ENCODE measurements at places on chromosomes 3 and 15.

DNA sequence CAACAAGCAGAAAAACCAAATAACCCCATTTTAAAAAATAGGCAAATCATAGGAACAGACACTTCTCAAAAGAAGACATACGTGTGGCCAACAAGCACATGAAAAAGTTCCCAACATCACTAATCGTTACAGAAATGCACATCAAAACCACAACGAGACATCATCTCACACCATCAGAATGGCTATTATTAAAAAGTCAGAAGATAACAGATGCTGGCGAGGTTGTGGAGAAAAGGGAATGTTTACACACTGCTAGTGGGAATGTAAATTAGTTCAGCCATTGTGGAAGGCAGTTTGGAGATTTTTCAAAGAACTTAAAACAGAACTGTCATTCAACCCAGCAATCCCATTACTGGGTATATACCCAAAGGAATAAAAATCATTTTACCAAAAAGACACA lies 60.7 kb downstream of the ABI3BP start:
- DNase-seq: no peak

GRCh38 chr15:53910236-53910849 lies 67.9 kb upstream of the UNC13C start:
- no peak for DNase-seq

DNA sequence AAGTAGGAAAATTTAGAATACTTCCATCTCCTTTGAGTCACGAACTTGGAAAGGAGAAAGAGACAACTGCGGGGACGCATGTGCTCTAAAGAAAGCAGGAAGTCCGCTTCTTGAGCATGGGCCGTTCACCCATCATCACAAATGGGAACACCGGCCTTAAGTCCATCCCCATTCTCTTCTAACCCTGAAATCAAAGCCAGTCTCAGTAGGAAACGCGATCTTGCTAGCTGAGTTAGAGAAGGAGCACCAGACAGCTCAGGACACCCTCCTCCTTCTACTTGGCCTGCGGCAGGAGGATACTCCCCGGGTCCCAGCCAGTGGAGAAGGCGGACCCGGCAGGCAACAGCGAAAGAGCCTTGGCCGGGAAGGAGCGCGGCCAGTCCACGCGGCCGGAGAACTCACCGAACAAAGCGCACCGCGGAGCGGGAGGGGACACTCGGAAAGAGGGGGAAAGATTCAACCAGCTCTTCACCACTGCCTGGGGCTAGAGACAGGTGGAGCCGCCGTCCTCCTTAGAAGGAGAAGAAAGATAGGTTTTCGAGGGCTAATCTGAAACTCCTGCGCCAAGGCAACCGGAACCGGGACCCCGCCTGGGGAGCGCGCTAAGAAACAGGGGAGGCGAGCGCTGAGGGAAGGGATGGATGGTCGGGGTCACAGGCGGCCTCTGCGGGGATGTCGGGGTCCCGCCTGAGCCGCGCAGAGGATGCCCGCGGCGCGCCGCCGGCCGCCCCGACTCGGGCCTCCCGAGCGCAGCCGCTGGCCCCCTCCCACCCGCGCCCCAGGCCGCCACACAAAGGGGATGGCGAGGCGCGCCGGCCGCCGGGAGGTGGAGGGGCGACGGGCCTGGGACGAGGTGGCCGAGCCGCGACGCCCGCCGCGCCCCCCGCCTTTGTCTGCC lies 818 bp downstream of the SLC4A7 start:
- DNase-seq: no peak

- DNase-seq: no peak
Observed at GRCh38 chr3:41277790-41278465, 78.6 kb downstream of the CTNNB1 start.

DNA sequence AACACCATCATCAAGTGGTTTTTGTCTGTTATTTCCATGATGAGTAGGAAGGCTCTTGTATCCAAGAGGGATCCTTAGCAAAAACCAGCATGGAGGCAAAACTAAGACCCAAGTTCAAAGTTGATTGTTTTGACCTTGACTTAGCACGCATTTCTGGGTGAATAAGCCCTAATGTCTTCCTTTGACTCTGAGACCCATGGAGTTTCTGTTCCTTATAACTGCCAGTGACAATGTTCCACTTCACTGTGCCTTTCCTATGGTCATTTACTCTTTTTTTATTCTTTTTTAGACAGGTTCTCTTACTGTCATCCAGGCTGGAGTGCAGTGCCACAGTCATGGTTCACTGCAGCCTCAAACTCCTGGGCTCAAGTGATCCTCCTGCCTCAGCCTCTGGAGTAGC lies 118.2 kb upstream of the MRPL3 start:
- no peak for DNase-seq

DNA sequence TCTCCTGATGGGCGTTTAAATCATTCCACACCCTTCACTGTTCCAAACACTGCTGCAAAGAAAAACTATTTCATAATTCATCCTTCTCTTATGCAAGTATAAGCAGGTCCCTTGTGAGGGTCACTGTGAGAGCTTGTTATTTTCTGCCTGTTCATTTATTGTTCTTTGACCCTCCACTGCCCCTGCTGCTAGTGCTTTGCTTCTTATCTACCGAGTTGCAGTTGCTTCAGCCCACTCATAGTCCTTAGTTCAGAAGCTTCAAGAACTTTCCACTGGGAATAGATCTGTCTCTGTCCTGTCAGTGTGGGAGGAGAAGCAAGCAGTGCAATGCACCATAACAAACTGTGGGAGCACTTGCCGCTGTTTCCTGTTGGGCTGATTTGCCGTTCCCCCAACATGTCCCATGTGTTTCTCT lies 39.8 kb downstream of the RIOX2 start:
- DNase-seq: no peak

- DNase-seq: no peak
Observed at GRCh38 chr15:41792000-41792637, 17.8 kb downstream of the MAPKBP1 start.

- DNase-seq: peak; percentile 5
Observed at GRCh38 chr15:29039466-29040369, 153.9 kb downstream of the APBA2 start.

DNA sequence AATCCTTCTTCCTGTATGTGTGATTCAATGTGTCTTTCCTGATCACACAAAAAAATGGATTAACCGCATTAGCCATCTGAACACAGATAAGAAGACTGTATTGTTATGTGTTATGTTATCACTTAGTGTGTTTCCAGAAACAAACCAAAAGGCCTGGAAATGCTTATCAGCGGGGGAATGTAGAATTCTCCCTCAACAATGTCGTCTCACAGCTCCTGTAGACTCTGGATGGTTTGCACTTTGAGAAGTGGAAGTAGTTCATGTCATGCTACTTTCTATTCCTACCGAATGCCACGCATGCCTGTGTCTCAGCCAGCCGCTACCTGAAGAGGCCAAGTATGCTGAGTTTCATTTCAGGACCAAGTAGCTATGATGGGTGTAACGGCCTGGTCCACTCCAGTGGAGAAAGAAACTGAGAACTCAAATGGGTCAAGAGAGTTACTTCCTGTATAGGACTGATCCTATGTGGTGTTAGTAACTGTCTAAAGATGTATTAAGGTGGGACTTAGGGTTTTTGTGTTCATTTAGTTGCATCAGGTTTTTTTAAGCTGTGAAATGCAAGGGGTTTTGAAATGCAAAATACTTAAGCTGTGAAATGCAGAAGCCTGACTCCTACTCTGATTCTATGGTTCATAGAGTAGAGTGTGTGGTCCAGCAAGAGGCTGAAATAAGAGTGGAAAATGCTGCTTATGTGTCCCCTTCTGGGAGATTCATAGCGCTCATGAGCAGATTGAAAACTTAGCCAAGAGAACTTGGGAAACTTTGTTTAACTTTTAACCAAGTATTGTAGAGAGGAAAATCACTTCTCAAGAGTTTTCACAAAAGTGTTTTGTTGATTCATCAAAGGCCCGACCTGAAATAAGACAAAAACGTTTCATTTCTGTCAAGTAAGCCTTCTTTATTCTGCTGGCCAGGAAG lies 118.5 kb upstream of the LMOD3 start:
- DNase-seq: no peak

DNA sequence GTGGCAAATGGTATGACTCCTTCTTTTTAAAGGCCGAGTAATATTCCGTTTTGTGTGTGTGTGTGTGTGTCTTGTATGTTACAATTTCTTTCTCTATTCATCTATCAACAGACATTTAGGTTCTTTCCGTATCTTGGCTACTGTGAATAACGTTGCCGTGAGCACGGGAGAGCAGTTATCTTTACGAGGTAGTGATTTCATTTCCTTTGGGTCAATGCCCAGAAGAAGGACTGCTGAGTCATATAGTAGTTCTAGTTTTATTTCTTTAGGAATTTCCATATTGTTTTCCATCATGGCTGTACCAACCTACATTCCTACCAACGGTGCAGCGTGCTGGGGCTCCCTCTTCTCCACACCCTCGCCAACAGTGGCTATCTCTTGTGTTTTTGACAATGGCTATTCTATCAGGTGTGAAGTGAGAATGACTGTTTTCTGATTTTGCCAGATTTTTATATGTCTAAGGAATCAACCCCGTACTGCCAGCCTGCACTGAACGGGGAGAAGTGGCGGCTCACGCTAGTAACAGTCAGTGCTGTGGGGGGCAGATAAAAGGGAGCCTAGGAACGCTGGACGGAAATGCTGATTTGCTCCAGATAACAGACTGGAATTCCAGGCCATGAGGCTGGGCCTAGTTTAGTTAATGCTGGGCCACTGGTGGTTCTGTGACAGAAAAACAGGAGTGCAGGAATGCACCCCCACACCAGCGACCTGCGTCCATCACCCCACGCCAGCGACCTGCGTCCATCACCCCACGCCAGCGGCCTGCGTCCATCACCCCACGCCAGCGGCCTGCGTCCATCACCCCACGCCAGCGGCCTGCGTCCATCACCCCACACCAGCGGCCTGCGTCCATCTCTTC lies 168.1 kb downstream of the XXYLT1 start:
- no peak for DNase-seq

DNA sequence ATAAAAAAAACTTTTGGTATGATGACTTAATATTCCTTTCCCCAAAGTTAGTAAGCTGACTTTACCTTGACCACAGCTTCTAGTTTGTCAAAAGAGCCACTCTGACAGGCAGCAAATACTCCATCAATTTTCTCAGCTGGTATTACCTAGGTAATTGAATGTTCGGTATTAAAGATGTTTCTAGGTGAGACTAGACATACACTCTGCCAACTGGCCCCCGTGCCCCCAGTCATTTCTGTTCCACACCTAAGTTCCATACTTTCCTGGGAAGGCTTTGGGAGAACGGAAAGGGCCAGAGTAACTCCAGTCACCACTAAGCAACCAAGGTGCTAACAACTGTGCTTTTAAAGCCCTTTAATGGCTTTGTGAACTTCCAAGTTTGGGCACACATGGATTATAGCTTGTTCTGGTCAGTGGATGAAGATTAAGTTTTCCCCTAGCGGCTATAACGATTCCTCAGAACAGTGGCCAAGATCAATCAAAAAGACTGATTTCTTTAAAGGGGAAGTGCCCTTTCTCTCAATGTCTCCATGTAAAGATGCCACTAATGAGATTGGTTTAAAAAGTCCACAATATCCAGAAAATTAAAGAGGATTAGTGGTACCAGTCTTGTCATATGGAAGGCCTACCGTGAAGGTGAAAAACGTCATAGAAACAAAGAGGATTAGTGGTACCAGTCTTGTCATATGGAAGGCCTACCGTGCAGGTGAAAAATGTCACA lies 7.0 kb downstream of the EIF4A2 start:
- DNase-seq: no peak

DNA sequence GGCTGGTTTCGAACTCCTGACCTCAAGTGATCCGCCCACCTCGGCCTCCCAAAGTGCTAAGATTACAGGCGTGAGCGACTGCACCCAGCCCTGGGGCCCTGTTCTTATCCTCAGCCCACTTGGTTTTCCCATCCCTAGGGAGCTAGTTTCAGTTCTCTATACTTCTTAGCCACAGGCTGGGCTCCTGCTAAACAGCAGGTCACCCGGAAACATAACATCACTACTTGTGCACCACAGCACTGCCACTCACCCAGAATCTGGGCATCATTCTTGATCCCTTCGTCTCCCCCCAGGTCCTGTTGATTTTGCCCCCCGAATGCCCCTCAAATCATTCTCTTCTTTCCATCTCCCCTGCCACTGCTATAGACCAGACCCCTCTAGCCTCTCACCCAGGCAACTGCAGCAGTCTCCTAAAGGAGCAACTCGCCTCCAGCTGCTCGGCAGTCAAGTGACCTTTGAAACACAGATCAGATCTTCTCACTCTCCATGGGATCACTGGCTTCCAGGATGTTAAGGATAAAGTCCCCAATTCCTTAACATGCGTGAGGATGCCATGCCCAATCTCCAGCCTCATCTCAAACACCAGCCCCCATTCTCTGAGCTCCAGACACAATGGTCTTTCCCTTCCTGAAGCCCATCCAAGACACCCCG lies 5.6 kb upstream of the AP3S2 start:
- DNase-seq: no peak

DNA sequence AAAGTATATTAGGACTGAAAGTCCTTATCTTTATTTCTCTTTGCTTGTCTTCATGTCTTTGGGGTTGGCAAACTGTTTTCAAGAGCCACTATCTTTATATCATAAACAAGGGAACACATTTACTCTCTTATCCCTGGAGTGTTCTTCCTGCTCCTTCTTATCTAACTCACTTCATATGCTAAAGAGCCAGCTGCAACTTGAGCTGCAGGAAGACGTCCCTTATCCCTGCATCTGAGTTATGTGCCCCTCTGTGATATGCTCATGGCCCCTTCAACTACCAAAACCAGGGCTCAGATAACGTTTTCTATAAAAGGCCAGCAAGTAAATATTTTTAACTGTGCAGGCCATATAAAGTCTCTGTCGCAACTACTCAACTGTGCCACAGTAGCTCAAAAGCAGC lies 137.0 kb upstream of the CRBN start:
- no peak for DNase-seq

- no peak for DNase-seq
Observed at GRCh38 chr3:37453393-37454389, 279.3 kb upstream of the LRRFIP2 start.

DNA sequence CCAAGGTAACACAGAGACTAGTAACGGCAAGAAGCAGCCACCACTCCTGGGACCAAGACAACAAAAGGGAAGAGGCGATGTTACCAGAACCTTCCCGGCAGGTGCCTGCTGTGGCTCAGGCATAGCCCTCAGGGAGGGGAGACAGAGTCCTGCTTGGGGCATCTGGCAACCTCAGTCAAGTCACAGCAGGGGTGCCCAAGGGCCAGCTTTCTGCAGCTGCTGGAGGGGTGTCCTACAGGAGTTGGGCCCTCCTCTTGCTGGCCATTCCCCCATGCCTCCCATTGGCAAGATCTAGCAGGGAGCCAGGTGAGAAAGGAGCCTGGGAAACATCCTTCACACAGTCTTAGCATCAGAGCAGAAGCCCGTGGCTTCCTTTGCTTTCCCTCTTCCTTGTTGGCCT lies 197.3 kb upstream of the IL12A start:
- no peak for DNase-seq

DNA sequence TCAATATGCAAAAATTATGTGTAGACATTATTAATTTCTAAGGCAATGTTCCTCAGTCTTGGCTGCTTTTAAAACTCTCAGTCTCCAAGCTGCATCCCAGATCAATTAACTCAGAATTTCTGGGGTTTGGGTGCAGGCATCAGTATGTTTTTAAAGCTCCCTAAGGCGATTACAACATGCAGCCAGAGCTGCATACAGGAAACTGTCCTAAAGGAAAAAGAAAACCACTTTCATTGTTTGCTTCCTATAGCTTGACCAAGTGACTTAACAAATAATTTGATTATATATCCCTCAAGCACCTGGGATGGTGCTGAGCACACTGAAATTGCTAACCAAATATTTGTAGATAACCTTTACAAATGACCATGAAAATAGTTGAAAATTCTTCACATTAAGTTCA lies 194.7 kb downstream of the DTWD1 start:
- DNase-seq: no peak

- no peak for DNase-seq
Observed at GRCh38 chr3:7874116-7874515, 627.5 kb upstream of the LMCD1 start.

- no peak for DNase-seq
Observed at GRCh38 chr15:63971904-63972303, 74.4 kb downstream of the DAPK2 start.
